GM04503 (cell line): ENCODE measurements at places on chromosomes 3 and 15.
A peak's percentile ranks its signal among the peaks of the same experiment; 100 is the strongest.

- no peak for DNase-seq
Measured at GRCh38 chr3:188205992-188206416, 52.0 kb downstream of the LPP start.

- no peak for DNase-seq
Measured at GRCh38 chr3:172577987-172578570, 54.8 kb upstream of the TNFSF10 start.

DNA sequence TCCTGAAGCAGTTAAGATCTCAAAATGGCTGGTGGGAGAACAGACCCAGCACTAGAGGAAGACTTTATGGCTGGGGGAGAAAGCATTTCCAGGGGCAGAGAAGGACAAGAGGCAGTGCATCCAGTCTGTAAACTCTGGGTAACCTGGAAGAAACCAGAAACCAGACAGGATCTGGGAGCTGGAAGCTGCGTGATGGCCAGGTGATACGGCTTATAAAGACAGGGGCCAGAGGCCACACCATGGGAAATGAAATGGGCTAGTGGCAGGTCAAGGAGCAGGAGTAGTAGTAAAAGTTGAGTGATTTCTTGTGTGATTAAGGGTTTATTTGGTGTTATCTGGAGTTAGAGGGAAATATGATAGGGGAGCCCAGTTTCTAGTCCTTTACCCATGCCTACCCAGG lies 144.7 kb upstream of the ARRDC4 start:
- DNase-seq: no peak

GRCh38 chr15:57037548-57037947 lies 119.1 kb downstream of the TCF12 start:
- no peak for DNase-seq

DNA sequence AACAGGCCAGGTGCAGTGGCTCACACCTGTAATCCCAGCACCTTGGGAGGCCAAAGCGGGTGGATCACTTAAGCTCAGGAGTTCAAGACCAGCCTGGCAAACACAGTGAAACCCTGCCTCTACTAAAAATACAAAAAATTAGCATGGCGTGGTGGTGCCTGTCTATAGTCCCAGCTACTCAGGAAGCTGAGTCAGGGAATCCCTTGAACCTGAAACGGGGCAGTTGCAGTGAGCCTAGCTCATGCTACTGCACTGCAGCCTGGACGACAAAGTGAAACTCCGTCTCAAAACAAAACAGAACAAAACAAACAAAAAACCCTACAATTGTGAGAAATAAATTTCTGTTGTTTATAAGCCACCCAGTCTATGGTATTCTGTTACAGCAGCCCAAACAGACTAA lies 94.7 kb downstream of the PIK3CB start:
- DNase-seq: no peak

GRCh38 chr3:153291059-153291685 lies 129.1 kb downstream of the RAP2B start:
- no peak for DNase-seq

- DNase-seq: no peak
Measured at GRCh38 chr3:66490984-66491383, 9.8 kb downstream of the LRIG1 start.

- DNase-seq: peak; percentile 97
Measured at GRCh38 chr15:99476413-99477222, 89.2 kb upstream of the MEF2A start.

DNA sequence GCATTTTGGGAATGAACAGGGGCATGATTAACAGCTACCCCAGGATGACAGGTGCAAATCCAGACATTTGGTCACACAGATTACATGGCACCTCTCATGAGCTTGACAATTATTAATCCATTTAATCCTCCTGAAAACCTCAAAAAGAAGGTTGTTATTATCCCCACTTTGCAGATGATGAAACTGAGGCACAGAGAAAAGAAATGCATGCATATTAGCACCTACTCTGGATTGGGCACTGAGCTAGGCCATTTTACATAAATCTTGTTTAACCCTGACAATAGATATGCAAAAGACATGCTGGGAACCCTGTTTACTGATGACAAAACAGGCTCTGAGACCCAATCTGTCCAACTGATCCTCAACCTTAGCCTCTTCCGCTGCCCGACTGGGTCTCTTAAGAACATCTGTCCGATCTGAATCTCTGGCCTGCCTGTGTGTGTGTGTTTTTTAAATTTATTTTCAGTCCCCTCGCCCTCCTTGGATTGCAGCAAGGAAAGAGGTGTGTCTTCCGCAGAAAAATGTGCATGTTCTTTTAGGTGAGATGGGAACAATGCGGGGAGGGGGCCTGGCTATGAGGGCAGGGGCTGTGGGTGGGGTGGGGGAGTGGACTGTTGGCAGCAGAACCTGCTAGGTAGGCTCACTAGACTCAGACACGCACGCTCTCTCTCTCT lies 162.5 kb downstream of the WNT7A start:
- no peak for DNase-seq

GRCh38 chr3:172702256-172702655 lies 8.6 kb downstream of the NCEH1 start:
- no peak for DNase-seq

DNA sequence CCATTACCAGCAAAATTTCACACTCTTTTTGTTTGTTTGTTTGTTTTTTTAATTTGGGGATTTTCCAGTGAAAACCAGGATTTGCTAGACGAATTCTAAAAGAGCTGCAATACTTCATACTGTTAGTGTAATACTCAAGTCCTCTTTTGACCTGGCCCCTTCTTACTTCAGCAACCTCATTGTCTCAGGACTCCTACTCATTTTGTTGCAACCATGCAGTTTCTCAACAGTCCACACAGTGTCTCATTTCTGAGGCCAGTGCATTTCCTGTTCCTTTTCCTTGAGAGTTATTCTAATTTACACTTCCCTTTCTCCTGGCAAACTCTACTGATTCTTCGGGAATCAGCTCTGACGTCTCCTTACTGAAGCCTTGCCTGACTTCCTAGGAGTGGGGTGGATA lies 35.6 kb downstream of the NSUN3 start:
- no peak for DNase-seq

- no peak for DNase-seq
Measured at GRCh38 chr3:48420561-48420960, 9.3 kb downstream of the PLXNB1 start.

GRCh38 chr3:132961991-132962390 lies 76.2 kb upstream of the TMEM108 start:
- no peak for DNase-seq

DNA sequence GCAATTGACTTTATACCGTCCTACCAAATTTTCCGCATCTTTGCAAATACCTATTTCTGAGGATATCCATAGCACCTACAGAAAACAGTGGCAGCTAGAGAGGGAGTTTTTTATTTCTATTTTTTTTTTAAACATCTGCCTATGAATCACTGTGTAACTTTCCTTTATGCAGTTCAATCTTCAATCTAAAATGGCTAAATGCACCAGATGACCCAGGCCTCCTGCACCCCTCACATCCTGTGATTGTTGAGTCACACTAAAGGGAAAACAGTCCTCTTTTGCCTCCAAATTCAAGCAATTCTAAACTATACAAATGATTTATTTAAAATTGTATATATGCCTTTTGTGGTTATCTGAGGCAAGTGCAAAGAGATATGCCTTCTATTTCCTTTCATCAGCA lies 20.1 kb upstream of the BCL6 start:
- no peak for DNase-seq

- no peak for DNase-seq
Measured at GRCh38 chr3:69941037-69941436, 58.5 kb upstream of the SAMMSON start.

DNA sequence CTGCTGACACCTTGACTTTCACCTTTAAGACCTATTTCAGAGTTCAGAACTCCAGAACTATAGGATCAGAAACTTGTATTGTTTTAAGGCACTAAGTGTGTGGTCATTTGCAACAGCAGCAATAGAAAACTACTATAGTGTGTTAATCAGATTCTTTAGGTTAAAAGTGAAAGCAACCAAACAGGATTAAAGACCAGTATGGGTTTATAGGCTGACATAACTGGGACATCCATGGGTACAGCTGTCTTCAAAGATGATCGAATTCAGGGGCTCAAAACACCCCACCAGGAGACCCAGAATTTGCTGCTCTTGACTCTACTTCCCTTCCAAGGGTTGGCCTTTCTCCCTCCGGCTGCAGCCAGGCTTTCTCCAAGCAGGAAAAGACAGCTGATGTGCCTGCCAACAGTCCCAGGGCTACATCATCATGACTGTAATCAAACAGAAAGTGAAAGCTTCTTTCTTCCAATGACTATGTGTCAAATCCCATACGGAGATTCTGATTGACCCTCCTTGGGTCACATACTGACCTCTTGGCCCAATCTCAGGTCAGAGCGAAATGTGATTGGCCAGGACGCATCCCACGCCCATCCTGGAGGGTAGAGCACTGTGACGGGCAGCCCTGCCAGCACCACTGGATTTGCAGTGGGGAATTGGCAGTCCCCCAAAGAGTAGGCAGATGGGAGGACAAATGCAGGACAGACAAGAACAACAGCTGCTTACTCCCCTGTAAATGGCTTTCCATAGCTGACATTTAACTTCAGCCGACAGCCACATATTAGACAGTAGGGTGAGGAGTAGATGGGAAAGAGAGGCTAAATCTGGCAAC lies 51.4 kb upstream of the RNF7 start:
- peak; percentile 62 for DNase-seq

- no peak for DNase-seq
Measured at GRCh38 chr15:75982468-75982867, 29.8 kb downstream of the NRG4 start.

GRCh38 chr3:169764312-169764881 lies 463 bp downstream of the TERC start:
- no peak for DNase-seq

DNA sequence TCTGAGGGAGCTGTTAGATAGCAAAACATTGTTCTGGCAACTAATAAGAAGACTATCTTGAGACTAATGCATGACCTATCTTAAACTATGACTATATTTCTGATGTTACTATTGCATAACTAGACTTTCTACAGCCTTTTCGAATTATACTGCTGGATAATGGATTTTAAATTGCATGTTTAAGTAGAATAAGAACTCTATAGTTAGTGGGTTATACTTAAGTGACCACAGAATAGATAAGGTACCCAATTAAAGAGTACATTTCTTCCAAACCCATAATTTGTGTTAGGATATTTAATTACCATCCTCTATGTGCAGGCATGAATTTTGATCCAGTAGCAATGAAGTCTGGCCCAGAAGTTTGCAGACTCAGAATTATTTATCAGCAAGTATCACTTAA lies 44.6 kb upstream of the SPPL2A start:
- no peak for DNase-seq

GRCh38 chr3:103082501-103082900 lies 647.7 kb downstream of the ZPLD1 start:
- DNase-seq: no peak

DNA sequence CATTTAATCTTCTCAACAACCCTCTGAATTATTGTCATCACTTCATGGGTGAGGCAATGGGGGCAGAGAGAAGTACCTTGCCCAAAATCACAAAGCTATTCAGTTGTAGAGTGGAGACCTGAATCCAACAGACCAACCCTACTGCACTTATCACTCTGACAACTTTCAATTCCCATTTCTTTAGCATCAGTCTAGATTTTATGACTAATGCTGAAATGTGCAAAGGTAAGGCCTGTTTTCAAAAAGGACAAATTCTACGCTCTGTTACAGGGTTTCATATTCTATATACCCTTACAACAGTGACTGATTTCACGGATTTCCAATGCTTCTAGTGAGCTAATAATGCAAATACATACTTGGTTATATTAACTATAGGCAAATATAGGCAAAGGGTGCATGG lies 286.0 kb downstream of the ADAMTS17 start:
- no peak for DNase-seq

DNA sequence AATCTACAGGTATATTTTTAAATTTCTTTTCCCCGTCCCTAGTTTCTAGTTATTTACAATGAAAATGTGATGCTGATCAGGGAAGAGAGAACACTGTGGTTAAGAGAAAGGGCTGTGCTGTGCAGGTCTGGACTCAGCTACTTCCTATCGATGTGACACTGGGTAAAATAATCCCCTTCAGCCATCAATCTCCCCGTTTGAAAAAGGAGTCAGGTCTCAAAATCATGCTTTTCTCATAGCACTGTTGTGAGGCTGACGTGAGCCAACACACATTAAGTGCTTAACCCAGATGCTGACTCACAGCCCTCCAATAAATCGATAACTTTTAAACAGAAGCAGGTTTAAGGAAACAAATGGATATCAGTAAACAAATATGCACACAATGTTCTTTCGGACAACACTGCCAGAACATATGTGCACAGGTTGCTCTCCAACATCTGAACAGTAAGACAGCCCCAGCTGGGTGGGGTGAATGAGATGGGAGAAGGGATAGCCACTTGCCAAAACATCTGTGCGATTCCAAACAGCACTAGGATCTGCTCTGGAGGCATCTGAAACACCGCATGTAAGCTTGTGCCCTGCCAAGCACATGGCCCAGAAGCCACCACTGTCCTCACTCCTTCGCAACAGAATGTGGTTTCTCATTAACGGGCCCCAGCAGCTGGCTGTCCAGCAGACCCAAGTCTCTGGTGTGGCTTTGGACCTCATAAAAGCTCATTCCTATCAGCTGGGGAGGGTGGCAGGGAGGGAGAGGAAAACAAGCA lies 143.2 kb upstream of the PRICKLE2 start:
- DNase-seq: no peak

DNA sequence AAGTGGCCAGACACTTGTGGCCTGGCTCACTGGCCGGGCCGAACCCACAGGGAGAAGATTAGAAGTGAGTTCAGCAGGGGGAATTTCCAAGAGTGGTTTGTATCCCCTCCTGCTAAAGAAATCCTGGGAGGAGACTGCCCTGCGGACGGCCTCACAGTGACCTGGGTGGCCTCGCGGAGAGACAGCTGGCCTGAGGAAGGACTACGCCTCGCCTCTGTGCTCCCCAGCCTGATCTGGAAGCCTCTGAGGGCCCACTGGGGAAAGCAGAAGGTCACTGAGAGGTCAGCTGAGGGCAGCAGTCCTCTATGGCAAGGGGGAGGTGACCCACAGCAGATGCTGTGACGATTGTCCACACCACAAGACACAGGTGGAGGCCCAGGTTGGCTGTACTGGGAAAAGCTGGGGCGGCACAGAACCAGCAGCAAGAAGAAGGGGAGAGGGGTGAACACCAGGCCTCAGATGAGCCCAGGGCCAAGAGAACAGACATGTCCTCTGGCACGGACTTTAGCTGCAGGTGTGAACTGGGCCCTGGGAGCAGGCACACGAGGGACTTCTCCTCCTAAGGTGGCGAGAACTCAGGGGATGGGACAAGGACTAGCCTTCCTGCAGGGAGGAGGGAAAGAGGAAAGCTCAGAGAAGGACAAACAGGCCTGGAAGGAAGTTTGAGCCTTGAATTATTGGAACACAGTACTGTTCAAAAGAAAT lies 37.2 kb upstream of the DLG1 start:
- DNase-seq: no peak

- DNase-seq: no peak
Measured at GRCh38 chr15:101828774-101829173, 16.8 kb downstream of the OR4F15 start.

DNA sequence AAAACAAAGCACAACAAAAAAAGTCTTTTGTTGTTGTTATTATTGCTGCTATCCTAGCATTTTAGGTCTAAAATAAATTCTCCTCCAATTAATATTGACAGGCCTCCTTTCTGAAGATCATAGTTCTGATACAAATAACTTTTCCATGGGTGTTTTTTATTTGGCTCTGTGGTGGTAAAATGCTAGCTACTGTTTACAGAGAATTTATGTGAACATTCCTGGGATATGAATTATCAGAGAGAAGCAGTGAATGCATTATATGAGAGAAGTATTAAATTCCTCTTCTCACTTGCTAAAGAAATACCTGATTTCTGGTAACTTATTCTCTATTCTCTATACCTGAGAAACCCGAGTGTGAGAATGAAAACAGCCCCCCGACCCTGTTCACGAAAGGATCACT lies 57.5 kb upstream of the TMCO5A start:
- DNase-seq: no peak
